CD4-positive, alpha-beta T cell treated with Interferon alpha-2 for 1 hour (primary cell): ENCODE measurements at places on chromosomes 7 and 10.

- DNase-seq, result no peak
These were observed 8.3 kb downstream of the EN2 start for GRCh38 chr7:155466142-155466813.

DNA sequence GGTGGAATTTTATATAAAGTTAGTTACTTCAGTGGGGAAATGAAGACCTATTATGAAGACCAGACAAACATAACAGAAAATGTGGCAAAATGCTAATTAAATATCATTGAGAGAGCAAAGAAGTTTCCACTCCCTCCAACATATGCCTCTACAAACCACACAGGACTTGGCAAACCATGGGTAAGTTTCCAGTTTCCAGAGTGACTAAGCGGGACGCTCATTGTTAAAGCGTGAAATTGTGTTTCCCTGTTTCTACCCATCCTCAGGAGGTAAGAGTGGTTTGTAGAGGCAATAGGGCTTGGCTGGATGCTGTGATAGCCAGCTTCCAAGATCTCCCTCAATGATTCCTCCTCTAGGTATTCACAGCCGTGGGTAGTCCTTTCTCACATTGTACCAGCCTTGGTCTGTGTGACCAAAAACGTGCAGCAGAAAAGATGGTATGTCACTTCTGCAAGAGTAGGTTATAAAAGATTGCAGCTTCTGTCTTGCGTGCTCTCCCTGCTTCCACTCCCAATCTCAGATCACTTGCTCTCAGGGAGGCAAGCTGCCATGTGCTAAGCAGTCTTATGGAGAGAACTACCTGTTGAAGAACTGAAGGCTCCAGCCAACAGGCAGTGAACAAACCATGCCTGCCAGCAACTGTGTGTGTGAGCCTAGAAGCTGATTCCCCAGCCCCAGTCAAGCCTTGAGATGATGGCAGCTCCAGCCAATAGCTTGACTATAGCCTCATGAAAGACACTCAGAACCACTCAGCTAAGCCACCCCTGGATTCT is 35.7 kb downstream of the CBX3 start:
- no peak for DNase-seq

DNA sequence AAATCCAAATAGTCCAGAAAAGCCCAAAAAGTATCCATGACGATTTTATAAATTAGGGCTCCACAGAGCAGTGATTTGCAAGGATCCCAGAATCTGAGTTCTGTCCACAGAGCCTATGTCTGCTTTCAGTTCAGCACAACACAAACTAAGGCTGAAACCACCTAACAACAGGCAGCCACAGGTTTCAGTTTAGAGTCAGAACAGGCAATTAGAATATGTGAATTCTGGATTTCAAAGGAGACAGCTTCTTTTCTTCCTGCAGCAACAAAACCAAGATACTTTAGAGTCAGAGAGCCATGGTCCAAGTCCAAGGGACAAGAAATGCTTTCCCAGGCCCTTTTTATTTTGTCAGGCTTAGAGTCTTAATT is 23.6 kb downstream of the IFIT3 start:
- no peak for DNase-seq

DNA sequence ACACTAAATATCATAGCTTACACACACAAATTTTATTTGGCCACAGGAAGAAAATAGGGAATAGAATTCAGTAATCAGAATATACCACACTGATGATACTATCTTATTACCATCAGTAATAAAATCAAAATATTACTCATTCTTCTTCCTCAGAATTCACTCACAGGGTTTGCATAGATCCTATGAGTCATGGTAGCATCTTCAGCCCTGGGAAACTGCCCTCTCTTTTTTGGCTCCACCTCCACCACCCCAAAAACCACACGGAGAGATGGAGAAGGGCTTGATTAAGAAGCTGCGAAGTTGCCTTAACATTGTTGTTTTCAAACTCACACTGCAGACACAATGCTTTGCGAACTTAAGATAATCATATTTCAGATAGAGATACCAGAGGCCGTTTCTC is 154.1 kb upstream of the AHR start:
- peak; percentile 64 for DNase-seq

DNA sequence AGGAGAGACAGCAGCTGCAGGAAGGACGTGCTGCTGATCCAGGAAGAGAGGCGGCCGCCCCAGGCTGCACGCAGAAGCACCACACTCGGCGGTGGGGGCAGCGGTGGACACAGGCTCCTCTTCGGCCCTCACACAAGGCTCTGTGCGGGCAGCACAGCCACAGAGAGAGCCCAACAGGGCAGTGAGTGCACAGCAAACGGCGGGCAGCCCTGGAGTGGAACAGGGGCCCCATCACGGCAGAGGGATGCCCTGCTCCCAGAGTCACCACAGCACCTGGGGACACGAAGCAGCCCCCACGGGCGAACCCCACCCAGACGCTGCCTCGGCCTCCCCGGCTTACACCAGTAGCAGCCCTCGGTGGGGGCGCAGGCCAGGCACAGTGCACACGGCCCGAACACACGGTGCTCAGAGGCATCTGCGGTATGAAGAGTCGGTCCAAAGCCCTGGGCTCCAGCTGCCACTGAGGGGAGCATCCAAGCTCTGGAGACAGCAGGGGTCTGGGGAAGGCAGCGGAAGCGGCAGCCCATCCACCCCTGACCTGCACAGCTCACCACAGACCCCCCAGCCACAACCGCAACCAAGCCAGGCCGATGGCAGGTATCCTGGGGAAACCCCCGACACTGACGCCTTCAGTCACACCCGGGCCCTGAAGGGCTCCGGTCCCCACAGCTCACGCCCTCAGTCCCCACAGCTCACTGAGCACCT is 16.8 kb downstream of the NUDT1 start:
- DNase-seq, result peak; percentile 15

DNA sequence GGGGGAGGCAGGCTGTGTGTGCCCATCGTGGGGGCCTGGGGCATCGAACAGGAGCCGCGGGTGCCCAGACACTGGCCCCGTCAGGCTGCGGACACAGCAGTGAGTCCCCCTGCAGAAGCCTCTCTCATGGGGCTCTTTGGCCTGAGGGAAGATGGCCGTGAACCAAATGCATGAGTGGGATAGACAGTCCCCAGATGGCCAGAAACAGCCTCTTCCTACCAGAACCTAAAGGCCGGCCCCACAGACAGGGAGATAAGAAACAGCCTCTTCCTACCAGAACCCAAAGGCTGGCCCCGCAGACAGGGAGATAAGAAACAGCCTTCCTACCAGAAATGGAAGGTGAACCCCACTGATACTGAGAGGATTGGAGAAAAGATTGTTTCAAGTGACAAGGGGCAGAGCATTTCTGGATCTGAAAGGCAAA is 16.6 kb downstream of the IDI2 start:
- no peak for DNase-seq

DNA sequence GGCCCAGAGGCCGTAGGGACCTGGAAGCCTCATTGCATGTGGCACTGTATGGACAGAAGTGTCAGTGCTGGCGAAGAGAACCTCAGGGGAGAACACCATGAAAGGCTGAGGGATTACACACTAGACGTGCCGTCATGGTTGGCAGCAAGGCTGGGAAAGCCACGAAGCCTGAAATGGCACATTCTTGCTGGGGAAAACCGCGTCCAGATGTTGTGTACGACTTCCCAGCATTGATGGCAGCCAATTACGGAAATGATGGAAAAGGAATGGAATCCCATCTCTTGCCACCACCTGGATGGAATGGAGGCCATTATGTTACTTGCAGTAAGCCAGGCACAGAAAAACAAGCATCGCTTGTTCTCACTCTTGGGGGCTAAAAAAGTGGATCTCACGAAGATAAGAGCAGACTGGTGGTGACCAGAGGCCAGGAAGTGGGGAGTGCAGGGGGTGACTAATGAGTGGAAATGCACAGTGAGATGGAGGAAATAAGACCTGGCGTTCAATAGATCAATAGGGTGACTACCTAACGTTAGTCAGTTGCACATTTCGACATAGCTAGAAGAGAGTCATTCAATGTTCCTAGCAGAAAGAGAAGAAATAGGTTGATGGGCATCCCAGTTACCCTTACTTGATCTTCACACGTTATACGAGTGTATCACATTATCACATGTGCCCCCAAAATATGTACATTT is 14.6 kb upstream of the PWWP2B start:
- DNase-seq, result no peak
